Activated T-cell treated with anti-CD3 and anti-CD28 coated beads for 1 hour (primary cell): ENCODE measurements at places on chromosomes 3 and 15.

GRCh38 chr15:65558997-65559760, 28.9 kb downstream of the HACD3 start:
- no peak for DNase-seq

- no peak for DNase-seq
Measured at GRCh38 chr15:39502082-39502447, 78.8 kb upstream of the THBS1 start.

DNA sequence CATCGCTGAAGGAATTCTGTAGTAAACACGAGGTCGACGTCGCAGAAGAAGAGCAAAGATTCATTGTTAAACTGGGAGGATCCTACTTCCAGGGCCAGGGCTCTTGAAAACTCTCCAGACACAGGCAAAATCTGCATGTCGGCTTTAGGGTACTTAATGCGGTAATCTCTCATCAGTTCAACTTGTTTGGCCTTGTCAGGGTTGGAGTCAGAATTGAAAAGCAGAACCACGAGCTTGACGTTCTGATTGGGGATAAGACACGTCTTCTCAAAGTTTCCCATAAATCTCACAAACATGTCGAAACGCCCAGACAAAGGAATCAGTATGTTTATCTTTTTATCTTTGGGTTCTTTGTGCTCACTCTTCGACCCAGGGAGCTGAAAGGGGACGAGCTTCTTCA, 74.0 kb downstream of the CHSY1 start:
- DNase-seq = no peak

GRCh38 chr3:70244422-70244821, 68.0 kb downstream of the MDFIC2 start:
- no peak for DNase-seq

GRCh38 chr3:159807137-159808040, 181.2 kb upstream of the IL12A start:
- no peak for DNase-seq

DNA sequence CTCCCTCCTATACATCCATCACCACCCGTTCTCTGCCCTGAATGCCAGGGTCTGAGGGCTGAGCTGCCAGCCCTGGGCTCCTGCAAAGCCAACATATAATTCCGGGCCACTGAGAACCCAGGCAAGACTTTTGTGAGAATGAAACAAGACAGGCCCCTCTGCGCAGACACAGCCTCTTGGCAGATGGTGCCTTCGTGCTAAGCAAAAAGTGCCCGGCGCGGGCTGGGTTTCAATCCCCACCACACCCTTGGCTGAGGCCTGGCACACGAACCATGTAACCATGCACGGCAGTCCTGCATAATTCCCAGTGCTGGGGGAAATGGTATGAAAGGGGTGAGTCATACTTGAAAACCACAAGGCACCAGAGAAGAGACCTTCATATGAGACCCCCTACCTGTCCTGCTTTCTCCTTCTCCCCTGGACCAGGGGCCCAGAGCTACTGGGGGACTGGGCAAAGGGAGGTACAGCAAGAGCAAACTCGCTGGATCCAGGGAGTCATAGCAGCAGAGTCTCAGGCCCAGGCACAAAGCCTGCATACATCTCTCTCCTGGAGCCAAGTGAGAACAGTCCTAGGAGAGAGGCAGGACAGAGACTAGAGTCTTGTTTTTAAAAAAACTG, 26.1 kb upstream of the LOXL1 start:
- no peak for DNase-seq

DNA sequence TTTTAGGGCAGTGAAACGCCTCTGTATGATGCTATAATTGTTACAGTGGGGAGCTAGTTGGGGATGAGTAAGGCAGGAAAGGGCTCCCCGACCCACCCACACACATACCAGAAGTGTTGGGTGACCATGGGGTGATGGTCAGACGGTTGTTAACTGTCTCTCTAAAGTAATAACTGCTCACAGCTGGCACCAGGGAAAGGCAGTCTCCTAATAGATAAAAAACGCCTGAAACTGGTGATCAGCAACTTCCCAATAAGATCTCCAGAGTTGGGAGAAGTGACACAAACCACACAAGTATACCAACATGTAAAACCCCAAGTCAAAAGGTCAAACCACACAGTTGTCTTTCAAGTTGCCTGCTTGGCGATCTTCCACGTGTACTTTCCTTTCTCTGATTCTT, 346.5 kb upstream of the CNTN4 start:
- DNase-seq = no peak

GRCh38 chr3:133948131-133948810, 52.6 kb upstream of the RAB6B start:
- DNase-seq = no peak

DNA sequence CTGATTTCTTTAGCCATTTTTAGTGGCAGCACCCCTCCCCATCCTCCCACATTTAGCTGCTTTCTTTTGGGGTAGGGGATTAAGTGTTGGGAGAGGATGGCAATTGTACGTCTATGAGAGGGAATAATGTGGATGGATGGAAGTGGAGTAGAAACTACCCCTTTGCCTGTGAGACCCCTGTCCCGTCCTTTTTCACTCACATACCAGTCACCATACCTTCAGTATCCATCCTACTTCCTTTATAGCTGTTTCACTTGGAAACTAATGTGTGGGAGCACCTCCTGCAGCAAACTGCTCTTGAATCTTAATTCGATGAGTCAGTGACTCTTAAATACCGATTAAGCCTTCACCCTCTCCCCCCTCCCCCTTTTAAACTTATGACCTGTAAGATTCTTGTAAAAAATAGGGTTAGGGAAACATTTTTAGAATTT, 730 bp downstream of the SPRED1 start:
- DNase-seq = no peak

DNA sequence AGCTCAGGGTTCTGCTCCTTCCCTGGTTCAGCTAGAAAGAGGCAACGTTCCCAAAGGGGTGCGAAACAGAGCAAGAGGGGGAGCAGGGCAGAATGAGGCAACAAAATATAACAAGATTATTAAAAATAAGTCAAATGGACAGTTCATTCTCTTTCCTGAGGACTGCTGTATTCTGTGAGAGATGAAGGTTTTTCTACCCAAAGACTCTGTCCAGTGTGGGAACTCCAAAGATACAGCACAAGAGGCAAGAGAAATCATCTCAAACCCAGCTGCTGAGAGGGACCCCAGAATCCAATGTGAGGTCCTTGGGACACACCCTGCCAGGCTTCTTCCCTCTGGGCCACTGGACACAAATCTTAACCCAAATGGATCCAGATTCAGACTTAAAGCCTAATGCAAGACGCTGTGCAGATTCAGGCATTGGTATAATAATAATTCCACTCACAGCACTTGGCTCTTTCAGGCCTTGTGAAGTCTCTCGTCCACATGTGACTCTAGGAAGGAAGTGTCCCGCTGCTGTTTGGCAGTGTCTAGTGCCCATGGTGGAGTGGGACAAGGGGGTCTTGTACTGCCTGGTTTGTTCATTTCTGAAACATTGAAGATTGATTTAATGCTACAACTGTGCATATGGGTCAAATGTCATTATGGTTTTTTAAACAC, 14.5 kb upstream of the ARHGAP31 start:
- no peak for DNase-seq

- DNase-seq = no peak
Measured at GRCh38 chr3:134640378-134640777, 10.4 kb downstream of the KY start.

DNA sequence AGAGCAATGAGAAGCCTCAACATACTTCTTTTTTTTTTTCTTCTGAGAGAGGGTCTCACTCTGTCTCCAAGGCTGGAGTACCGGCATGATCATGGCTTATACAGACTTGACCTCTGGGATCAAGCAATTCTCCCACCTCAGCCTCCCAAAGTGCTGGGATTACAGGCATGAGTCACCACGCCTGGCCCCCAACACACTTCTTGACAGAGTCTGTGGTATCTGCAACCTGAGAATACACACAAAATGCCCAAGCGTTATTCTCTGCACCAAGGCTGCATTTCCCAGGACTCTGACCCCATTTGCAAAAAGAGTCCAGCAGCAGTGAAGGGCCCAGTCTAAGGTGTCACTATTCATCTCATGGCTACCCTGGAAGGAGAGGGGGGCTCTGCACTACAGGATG, 42.7 kb upstream of the BLM start:
- DNase-seq = no peak

GRCh38 chr3:12994607-12995388, 78.4 kb downstream of the IQSEC1 start:
- peak; percentile 81 for DNase-seq
